Stimulated activated CD8-positive, alpha-beta memory T cell treated with anti-CD3 and anti-CD28 coated beads, Interleukin-2, amount 100 ng/mL, for 48 hours (primary cell): ENCODE measurements at places on chromosomes 6 and 20.

DNA sequence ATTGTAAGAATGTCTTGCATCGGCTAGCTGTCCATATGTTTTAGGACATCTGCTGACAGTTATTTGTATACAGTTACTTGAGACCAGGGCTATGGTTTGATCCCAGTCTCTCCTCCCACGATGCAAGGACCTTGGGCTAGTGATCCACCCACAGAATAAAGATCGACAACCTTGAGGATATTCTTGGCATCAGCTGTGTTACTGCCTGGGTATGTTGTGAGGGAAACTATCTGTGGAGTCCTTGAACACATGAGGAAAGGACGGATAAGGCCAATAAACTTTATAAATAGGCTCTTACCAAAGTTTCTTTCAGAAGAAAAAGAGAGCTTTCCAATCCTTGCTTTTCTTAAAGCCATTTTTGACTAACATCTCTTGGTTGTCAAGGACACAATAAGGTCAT, 70.8 kb upstream of the HEY2 start:
- no peak for DNase-seq

- DNase-seq: no peak
Observed at GRCh38 chr6:152154559-152155356, 347.3 kb downstream of the ESR1 start.

DNA sequence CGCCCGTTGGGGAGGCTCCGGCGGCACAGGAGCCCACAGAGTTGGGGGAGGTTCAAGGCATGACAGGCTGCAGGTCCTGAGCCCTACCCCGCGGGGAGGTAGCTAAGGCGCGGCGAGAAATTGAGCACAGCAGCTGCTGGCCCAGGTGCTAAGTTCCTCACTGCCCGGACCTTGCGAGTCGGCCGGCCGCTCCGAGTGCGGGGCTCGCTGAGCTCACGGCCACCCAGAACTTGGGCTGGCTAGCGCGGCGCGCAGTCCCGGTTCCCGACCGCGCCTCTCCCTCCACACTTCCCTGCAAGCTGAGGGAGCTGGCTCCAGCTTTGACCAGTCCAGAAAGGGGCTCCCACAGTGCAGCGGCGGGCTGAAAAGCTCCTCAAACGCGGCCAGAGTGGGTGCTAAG, 23.9 kb upstream of the KIF13A start:
- DNase-seq: no peak

DNA sequence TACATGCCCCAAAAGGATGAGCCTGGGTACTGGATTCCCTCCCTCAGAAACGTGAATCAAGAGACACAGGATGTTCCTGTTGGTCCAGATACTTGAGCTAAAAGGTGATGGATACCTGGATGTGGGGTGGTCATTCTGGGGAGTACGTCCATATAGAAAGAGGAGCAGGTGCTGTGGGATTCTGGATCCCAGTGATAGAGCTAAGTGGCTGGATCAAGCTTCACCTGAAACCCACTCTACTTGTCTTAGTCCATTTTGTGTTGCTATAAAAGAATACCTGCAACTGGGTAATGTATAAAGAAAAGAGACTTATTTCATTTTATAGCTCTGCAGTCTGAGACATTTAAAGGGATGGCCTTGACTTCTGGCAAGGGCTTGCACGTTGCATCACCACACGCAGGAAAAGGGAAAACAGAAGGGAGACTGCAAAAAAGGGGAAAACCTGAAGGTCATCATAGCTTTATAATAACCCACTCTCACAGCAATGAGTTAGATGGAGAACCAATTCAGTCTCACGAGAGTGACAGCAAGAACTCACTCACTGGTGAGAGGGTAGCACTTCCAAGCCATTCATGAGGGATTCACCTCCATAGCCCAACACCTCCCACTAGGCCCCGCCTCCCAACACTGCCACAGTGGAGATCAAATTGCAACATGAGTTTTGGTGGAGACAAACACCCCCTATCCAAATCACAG, 31.2 kb downstream of the RIPOR3 start:
- DNase-seq: no peak

GRCh38 chr6:52049252-52050050, 38.0 kb downstream of the PKHD1 start:
- DNase-seq: no peak

- DNase-seq: no peak
Observed at GRCh38 chr6:112480553-112480952, 133.4 kb downstream of the RFPL4B start.
